Ovary (tissue), 10 donors: ENCODE measurements at places on chromosomes 7 and 10. TPM values are rescaled to one million over a fixed set of nuclear protein-coding genes. Genes with fewer than 3 reads are reported as not detected.

Gene ZNF518A
- total RNA-seq = 31.7 TPM

Gene MYOZ1
- 0.51 TPM for total RNA-seq

Gene GNA12
- 82.9 TPM for total RNA-seq

Gene SMKR1
- 1.2 TPM for total RNA-seq

Gene AFAP1L2
- total RNA-seq = 18.7 TPM

Gene SFMBT2
- total RNA-seq = 11.2 TPM

Gene GIMAP1
- 2.7 TPM for total RNA-seq

Gene ANK3
- total RNA-seq = 26.9 TPM

Gene HOXA9
- total RNA-seq = not detected

Gene SPDYE1
- 0.17 TPM for total RNA-seq

Gene TRIM50
- total RNA-seq = 0.34 TPM

Gene PRTFDC1
- total RNA-seq = 12.6 TPM

Gene PTF1A
- total RNA-seq = not detected

Gene CTAGE6
- total RNA-seq = 1.7 TPM

Gene GATA3
- total RNA-seq = not detected

Gene CADPS2
- total RNA-seq = 14.7 TPM

Gene GHRHR
- total RNA-seq = not detected

Gene LIPA
- total RNA-seq = 30.0 TPM

Gene CARD11
- total RNA-seq = 0.89 TPM

Gene TCERG1L
- total RNA-seq = 2.9 TPM

Gene ZNF853
- total RNA-seq = 25.9 TPM

Gene AKR1C8
- total RNA-seq = not detected

Gene ACSL5
- total RNA-seq = 21.2 TPM

Gene TRIP6
- total RNA-seq = 72.5 TPM

Gene PAOX
- 6.3 TPM for total RNA-seq

Gene MARVELD1
- total RNA-seq = 40.2 TPM

Gene CDC14C
- not detected for total RNA-seq

Gene ASB15
- total RNA-seq = not detected

Gene CELF2
- 50.7 TPM for total RNA-seq

Gene PHKG1
- 1.0 TPM for total RNA-seq

Gene ICA1
- total RNA-seq = 4.7 TPM

Gene PURB
- 23.8 TPM for total RNA-seq

Gene MYL7
- total RNA-seq = not detected

Gene GRB10
- total RNA-seq = 17.5 TPM

Gene ACSM6
- total RNA-seq = 0.13 TPM

Gene PRRT4
- 0.36 TPM for total RNA-seq

Gene AGFG2
- total RNA-seq = 91.8 TPM

Gene WNT8B
- not detected for total RNA-seq

Gene ZFAND2A
- 15.6 TPM for total RNA-seq
